ENCODE measurements at places on chromosomes 16 and 17. TPM values are rescaled to one million over a fixed set of nuclear protein-coding genes. Genes with fewer than 3 reads are reported as not detected.

DNA sequence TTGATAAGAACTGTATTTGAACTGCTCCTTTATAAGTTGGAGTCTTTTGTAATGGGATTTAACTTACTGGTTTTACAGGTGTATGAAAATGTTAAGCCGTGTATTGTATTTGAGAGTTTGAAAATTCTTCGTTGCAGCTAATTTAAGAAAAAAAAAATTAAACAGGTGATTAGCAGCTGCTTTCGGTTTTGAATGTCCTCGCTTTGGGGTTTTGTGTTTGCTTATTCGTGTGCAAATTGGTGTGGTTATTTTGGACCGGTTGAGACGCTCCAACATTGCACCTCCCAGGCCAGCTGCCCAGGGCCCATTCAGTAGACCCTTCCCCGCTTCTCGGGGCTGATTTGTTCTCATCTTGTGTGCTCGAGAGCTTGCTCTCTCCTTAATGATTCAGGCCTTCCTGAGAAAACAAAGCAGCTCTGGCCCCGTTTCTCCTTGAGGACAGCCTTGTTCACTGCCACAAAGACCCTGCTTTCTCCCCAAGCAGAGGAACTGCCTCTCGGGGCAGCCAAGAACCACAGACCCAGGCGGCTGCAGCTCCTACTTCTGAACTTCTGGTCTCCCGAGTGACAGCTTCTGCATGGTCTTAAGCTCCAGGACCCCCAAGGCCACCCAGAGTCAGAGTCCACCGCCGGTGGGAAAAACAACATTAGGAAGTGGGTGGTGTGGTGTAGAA is 100.5 kb downstream of the MSI2 start:
- H3K27ac ChIP-seq, result peak overlapping the region; percentile 78
- no peaks in the 10 kb centered on the region for H3K36me3 ChIP-seq
- H3K4me1 ChIP-seq, result peaks cover 39% of the 10 kb centered on the region
- no peak overlapping the region for H3K4me3 ChIP-seq
- H3K27me3 ChIP-seq, result no peaks in the 10 kb centered on the region

The COG4 gene
- 40.8 TPM for total RNA-seq

- H3K27me3 ChIP-seq, result no peaks in the 10 kb centered on the region
- no peaks in the 10 kb centered on the region for H3K36me3 ChIP-seq
- no peaks in the 10 kb centered on the region for H3K4me1 ChIP-seq
- no peak overlapping the region for H3K4me3 ChIP-seq
These were observed 87.3 kb downstream of the ABCA8 start for GRCh38 chr17:68867759-68868516.

GRCh38 chr16:89710709-89711564 is 9.4 kb upstream of the SPATA2L start:
- peaks cover 15% of the 10 kb centered on the region for H3K27me3 ChIP-seq
- no peak overlapping the region for H3K4me3 ChIP-seq
- H3K27ac ChIP-seq, result peak overlapping the region; percentile 64
- peak; percentile 78 for DNase-seq
- H3K36me3 ChIP-seq, result no peaks in the 10 kb centered on the region
- peaks cover 20% of the 10 kb centered on the region for H3K4me1 ChIP-seq

DNA sequence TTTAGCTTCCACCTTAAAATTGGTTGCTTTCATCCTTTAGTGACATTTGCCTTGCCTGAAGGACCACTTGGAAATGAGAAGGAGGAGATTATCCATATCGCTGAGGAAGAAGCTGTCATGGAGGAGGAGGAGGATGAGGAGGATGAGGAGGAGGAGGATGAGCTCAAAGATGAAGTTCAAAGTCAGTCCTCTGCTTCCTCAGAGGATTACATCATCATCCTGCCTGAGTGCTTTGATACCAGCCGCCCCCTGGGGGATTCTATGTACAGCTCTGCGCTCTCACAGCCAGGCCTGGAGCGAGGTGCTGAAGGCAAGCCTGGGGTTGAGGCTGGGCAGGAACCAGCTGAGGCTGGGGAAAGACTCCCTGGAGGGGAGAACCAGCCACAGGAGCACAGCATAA is 11.5 kb upstream of the TMEM106A start:
- no peak overlapping the region for H3K4me3 ChIP-seq
- H3K27me3 ChIP-seq, result no peaks in the 10 kb centered on the region
- no peaks in the 10 kb centered on the region for H3K4me1 ChIP-seq
- H3K27ac ChIP-seq, result no peak overlapping the region
- DNase-seq, result no peak

The AGRP gene
- not detected for total RNA-seq
